ENCODE measurements at places on chromosomes 4 and X.

GRCh38 chr4:109690690-109691410 is 12.4 kb downstream of the CASP6 start:
- no peak for DNase-seq

DNA sequence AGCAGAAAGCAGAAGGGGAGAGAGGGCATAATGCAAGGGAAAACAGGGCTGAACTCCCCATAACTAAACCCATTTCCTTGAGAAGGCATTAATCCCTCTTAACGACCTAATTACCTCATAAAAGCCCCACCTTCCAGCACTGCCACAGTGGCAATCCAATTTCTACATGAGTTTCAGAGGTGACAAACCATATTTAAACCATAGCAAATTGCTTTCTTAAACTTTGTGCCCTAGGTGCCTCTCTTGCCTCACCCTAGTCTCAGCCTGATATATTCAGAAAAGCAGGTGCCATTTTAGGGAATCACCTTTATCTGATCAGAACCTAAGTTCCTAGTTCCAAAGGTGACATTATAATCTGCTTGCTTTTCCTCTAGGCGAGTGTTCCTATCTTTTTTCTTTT is 48.9 kb downstream of the SLC34A2 start:
- no peak for DNase-seq

GRCh38 chr4:138645289-138645688 is 370.3 kb upstream of the NOCT start:
- DNase-seq: no peak

GRCh38 chr4:187602339-187603092 is 393.1 kb upstream of the ZFP42 start:
- no peak for DNase-seq

- no peak for DNase-seq
These were observed 315.9 kb downstream of the MAPK10 start for GRCh38 chr4:86043755-86044592.

DNA sequence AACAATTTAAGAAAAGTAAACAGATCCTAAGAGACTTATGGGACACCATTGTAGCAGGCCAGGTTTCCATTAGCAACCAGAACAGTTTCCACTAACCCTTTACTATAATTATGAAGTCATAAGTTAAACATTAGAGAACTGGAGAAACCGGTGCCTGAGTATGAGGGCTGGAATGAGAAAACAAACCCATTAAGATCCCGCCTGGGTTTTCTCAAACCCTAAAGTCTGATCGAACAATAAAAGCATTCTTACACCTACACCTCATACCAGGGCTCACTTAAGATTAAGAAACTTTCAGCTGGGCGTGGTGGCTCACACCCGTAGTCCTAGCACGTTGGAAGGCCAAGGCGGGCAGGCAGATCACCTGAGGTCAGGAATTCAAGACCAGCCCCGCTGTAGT is 13.7 kb upstream of the DHX15 start:
- DNase-seq: no peak

- DNase-seq: no peak
These were observed 335.2 kb downstream of the UBE2NL start for GRCh38 chrX:144219035-144219434.

All from stimulated activated CD8-positive, alpha-beta memory T cell treated with anti-CD3 and anti-CD28 coated beads, Interleukin-15, amount 100 ng/mL, for 24 hours (primary cell).